ENCODE measurements at places on chromosomes 1 and 21.

DNA sequence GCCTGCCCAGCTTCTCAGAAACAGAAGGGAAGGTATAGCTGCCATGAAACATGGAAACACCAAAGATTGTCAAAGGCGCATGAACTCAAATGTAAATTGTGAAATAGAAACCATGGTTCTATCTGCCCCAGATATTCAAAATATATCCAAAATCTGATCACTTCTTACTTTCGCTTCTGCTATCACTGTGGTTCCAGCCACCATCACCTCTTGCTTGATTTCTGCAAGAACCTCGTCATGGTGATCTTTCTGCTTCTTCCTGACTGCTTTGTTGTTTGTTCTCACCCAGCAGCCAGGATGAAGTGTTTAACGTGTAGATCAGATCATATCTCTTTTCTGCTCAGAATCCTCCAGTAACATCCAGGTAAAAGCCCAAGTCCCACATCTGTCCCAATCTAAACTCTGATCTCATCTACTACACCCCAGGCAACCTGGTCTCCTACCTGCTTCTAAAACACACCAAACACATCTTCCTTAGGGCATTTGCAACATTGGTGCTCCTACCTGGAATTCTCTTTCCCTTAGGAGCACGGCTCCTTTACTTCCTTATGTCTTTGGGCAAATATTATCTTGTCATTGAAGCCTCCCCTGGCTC is 10.5 kb upstream of the LMO4 start:
- no peak for DNase-seq

GRCh38 chr1:240824238-240824637 is 212.3 kb upstream of the GREM2 start:
- no peak for DNase-seq

DNA sequence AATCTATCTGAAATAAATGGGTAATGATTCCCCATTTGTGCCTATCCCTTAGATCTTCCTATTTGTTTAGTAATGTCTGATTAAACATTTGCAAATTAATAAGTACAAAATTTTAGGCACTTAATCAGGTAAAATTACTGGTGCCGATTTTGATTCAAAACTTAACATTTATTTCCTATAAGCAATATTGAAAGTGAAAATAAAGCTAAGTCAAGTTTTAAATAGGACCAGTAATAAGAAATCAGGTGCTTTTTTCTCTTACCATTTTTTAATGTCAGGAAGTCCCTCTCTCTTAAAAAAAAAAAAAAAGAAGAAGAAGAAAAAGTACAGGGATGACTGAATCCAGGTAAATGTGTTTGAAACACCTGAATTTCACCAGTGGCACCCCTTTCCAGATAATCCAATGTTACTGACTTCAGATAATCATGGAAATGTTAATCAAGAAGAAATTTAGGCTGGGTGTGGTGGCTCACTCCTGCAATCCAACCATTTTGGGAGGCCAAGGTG is 836 bp upstream of the GBP4 start:
- DNase-seq, result no peak

DNA sequence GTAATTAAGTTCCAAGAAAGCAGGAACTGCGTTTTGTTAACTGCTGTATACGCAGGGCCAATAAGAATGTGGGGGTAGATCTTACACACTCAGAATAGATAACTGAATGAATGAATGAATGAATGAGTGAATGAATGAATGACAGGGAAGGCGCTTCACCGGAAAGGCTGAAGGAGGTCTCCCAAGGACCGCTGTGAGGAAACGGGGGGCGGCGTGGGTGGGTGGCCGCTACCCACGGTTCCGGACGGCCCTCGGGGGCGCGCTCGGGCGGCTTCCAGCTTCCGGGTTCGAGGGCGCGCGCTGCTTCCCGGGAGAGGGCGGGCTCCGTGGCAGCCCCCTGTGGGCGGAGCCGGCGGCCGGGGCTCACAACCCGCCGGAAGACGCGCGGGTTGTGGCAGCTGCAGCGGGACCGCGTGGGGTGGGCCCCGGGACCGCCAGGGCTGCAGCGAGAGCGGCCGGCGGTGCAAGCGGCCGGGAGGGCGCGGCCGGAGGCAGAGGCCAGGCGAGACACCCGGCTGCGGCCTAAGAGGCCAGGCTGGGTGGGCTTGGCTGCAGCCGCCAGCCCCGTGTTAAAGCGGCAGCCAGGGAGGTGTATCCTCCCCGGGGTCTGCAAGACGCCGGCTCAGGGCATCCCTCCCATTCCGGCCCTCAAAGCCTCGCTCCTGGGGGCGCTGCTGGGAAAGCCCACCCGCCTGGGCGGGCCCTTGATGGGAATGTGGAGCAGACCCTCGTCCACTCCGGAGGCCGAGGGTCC is at the start of gene ZFP69:
Gene ZFP69, plus strand, starts transcription at position 367 of the 754 bp plus-strand sequence. CDS start 2,072 bp downstream, outside the sequence.
- peak; percentile 94 for DNase-seq

DNA sequence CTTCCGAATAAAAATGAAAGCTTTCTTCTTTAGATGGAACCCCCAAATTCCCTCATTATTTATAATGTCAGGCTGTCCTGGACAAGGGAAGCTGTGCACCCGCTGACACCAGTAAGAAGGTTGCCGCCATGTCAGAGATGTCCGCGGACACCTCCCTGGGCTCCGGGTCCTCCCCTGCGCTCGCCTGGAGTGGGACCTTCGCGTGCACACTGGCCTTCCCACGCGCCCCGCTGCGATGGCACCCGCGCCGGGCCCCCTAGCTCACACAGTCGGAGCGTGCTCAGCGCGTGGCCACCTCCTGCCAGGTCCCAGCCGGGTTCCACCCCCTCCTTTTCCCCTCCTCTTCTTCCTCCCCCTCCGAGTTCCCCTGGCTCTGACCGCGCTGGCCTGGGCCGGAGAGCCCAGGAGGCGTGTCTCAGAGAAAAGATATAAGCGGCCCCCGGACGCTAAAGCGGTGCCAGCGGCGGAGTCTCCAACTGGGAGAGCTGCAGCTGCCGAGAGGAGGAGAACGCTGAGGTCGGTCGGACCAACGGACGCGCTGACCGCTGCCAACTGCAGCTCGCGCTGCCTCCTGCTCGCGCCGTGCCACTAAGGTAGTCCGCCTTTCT is at the start of gene G0S2:
Gene G0S2, plus strand, starts transcription at position 456 of the 608 bp plus-strand sequence. CDS start 273 bp downstream, outside the sequence.
- DNase-seq, result peak; percentile 64

DNA sequence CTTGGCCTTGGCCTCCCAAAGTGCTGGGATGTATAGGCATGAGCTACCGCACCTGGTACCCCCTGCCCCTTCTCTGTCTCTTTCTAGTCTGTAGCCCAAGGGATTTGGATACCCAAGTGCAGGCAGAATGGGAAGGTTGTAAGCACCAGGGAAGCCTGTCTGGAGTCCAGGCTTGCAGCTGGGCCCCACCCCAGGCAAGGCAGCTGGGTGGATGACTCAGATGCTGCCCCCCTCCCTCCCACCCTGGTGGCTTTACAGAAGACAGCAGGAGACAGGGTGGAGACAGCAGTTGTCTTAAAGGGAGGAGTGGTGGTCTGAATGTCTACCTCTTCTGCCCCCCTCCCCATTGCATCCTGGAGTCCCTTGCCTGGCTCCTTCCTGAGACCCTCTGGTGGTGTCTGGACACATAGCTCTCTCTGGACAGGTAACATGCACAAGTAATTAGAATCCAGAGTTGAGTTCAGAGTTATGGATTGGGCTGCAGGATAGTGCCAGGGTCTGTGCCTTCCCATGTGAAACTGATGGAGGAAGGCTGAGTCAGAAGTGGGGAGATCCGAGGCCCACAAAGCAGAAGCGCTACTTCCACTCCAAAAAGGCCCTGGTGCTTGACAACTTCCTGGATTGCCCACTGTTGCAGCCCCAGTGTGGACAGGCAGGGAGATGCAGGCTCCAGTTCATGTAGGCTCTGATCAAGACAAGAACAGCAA is 5.1 kb downstream of the LMNA start:
- DNase-seq, result peak; percentile 63

GRCh38 chr1:175774921-175775320 is 31.5 kb upstream of the TNR start:
- no peak for DNase-seq

DNA sequence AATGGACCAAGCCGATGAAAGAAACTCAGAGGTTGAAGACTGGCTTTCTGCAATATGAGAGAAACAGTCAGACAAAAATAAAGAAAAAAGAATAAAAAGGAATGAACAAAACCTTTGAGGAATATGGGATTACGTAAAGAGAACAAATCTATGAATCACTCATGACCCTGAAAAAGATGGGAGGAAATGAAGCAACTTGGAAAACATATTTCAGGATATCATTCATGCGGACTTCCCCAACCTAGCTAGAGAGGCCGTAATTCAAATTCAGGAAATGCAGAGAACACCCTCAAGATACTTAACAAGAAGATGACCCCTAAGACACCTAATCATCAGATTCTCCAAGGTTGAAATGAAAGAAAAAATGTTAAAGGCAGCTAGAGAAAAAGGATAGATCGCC is 705.3 kb upstream of the CHRM3 start:
- DNase-seq, result no peak

GRCh38 chr1:66275083-66275482 is 258.9 kb upstream of the SGIP1 start:
- DNase-seq, result no peak

DNA sequence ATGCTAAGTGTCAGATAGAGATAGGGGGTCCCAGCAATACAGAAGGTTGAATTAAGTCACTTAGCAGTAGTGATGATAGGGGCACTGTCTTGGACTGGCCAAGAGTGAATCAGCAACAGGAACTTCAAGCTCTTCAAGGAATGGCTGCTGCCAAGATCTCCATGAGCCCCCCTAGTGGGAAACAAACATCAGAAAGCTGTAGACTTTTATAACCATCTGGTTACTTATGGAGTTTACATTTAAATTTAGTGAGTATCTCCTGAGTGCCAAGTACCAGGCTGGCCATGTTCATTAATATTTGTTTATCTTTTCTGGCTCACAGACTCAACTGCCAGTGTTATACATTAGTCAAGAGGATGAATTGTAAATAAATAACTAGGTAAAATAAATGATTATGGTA is 327.3 kb downstream of the TTLL7 start:
- no peak for DNase-seq

- DNase-seq, result no peak
Measured at GRCh38 chr1:81337226-81337625, 463.5 kb upstream of the ADGRL2 start.

DNA sequence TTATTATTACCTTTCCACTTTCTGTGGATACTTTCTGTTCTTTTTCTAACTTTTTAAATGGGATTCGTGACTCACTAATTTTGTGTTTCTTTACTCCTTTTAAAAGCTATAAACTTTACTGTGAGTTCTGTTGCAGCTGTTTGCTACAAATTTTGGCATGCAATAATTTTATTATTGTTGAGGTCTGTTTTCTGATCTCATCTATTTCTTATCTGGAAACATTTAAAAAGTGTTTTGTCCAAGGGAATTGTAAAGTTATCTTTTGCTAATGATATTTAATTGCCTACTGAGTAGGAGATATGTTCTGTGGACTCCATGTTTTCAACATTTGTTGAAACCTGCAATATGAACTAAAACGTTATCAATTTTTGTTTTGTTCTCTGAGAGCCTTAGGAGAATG is 138.1 kb upstream of the COL6A1 start:
- no peak for DNase-seq

DNA sequence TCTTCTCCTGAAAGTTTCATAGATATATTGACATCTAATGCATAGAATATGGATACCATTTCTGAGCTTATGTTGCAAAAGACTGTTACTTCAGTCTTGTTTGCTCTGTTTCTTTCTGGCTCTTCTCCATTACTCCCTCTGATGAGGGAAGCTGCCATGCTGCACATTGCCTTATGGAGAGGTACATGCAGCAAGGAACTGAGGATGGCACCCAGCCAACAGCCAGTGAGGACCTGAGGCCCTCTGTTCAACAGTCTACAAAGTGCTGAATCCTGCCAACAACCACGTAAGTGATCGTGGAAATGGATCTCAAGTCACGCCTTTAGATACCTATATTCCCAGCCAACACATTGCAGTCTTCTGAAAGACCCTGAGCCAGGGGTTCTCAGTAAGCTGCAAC is 66.6 kb upstream of the ADAMTS5 start:
- no peak for DNase-seq

GRCh38 chr21:41845310-41846032 is 33.7 kb downstream of the PRDM15 start:
- DNase-seq, result no peak

DNA sequence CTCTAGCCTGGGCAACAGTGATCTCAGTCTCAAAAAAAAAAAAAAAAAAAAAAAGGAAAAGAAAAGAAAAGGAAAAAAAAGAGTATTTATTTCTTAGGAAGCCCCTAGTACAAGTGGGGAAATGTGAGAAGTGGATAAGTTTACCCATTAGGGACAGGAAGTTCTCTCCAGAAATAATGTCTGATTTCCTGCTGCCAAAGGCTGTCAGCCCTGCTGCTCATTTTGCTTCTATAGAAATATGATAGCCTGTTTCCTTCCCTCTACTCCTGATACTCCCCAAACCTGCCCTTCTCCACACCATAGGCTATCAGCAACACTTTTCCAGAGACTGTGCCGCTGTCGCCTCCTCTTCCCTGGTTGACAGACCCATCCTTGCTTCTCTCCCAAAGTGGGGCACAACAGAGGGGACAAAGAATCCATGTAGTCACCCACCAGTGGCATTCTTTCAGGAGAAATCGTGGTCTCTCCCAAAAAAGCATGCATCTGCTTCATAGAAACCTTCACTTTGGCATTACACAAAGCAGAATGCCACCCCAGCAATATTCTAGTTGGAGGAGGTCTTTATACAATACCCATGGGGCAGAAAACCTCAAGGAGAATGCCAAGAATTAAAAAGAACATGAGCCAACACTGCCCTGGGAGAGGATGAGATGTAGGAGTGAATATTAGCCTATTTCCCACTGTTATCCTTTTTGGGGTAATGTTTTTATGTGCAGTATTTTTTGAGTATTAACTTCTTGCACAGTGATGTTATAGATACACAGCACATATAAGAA is 166.3 kb upstream of the NR5A2 start:
- DNase-seq, result no peak

DNA sequence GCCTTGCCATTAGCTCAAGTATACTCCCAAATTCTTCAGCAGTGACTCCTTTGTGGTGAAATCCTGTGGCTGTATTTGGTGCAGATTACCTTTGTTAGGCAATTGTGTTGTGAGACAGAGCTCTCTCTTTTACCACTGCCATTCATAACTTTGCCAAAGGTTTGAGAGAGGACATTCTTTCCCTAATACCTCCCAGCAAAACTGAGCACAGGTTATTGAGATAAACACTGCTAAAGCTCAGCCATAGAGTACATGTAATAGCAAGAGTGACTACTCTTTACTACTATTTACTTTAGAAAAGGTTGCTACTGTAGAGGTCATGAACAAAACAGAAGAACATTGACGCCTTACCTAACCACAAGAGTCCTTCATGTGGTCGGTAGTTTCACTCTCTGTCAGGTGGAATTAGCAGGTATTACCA is 514.0 kb upstream of the ADAMTS5 start:
- peak; percentile 42 for DNase-seq

GRCh38 chr1:25009671-25010262 is 79.7 kb upstream of the RUNX3 start:
- DNase-seq, result no peak
